ENCODE measurements at places on chromosomes 13 and 19.

- no peak for DNase-seq
Observed at GRCh38 chr13:40101708-40102359, 446.4 kb downstream of the COG6 start.

DNA sequence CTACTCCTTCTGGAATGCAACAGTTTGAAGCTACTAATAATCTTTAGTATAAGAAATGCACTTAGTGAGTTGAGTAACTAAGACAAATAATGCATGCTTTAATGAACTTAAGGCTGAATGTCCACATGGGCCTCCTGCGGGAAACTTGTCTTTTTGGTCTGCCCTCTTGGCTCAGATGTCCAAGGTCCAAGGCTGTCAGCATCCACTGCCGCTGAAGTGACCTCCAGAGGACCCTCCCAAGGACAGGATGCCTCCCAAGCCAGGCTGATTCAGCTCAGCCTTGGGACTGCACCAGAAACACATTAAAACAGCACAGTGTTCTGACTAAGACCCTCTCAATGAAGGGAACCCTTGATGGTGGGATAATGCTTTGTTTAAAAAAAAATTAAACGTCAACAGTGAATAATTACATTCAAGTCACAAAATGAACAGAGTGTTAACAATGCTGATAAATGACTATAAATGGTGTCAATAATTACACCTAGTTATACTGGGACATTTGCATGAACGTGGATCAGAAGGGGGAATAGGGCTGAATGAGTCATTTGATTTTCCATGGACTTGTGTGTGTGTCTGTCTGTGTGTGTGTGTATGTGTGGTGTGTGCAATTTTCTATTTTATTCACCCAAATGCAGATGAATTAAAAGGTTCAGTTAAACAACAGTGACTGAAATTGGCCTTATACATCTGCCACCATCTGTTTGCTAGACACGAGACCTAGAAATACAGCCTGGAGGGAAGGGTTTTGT, 150.5 kb downstream of the COL4A1 start:
- DNase-seq: no peak

GRCh38 chr19:17306285-17306714, 628 bp downstream of the MRPL34 start:
- no peak for DNase-seq

DNA sequence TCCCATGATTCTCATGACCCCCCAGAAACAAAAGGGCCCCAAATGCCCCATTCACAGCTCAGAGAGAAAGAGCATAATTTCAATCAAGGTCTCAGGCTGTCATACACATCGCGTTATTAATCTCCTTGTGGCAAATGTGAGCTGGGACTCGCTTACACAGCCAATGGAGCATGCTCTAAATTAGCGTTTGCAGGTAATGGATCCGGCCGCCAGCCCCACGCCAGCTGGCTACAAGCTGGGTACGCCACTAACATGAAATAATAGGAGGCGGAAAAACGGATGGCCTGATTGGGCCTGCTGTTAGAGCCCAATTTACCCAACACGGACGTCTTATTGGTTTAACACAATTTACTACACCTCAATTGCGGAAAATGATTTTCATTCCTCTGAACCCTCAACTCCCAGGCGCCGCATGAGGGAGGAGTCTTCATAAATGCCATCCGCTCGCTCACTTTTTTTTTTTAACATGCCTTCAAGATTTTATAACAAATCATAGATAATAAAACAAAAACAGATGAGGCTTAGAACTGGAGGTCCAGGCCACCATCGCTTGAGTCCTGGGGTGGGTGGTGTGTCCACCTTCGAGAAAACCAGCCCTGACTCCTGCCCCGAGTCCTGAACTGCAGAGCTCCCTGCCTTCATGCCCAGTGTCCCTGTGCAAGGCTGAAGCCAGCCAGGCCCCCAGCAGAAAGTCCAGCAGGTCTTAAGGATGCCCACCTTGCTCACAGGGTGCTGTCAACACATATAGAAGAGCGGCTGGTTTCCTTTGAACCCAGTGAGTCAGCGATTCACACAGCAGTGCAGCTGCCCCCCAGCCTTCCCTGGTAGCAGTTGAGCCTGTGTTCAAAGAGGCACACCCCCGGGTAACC, 62.1 kb downstream of the PEPD start:
- DNase-seq: no peak

DNA sequence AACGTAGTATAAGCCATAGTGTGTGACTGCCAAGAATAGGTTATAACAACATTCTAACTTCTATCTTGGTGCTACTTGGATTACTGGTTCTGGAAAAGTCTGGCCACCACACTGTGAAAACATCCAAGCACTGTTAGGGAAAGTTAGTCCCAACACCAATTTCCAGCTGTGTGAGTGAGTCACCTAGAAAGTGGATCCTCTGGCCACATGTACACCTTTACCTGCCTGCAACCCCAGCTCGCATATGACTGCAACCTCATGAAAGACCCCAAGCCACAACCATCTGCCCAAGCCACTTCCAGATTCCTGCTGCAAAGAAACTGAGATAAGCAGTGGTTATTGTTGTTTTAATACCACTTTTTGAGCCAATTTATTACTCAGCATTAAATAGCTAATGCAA, 404.5 kb downstream of the KCTD12 start:
- no peak for DNase-seq

DNA sequence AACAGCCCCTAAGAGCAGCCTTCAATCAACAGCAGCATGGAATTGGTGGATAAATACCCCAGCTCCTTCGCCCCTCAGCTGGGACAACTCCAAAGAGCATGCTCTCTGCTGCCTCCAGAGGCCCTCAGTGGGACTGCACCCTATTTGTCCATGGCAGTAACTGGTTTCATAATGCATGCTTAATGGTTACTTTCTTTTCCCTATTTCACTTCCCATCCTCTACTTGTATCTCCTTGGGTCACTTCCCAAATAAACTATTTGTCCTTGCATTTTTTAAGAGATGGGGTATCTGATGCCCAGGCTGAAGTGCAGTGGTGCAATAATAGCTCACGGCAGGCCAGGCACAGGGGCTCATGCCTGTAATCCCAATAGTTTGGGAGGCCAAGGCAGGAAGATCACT, 13.5 kb upstream of the TPM4 start:
- no peak for DNase-seq

GRCh38 chr13:66745307-66745706, 484.8 kb downstream of the PCDH9 start:
- DNase-seq: no peak

- DNase-seq: no peak
Observed at GRCh38 chr19:49425922-49426592, 869 bp downstream of the GFY start.

- DNase-seq: no peak
Observed at GRCh38 chr19:4140237-4140711, 13.2 kb upstream of the CREB3L3 start.

DNA sequence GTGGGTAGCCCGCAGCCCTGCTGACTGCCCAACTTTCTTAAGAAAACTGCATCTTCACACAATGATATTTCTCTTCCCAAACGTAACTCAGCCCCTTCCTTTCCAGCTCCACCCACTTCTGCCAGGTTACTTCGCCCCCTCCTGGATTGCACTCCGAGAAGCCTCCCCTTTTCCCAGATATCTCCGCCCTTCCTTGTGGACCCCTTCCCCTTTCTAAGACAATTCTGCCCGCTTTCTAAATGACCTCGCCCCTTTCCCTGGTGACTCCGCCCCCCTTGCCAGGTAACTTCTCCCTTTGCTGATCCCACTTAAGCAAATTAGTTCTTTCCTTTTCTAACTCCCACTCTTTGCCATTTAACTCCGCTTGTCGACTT, 2.6 kb downstream of the VSIG10L start:
- DNase-seq: no peak

DNA sequence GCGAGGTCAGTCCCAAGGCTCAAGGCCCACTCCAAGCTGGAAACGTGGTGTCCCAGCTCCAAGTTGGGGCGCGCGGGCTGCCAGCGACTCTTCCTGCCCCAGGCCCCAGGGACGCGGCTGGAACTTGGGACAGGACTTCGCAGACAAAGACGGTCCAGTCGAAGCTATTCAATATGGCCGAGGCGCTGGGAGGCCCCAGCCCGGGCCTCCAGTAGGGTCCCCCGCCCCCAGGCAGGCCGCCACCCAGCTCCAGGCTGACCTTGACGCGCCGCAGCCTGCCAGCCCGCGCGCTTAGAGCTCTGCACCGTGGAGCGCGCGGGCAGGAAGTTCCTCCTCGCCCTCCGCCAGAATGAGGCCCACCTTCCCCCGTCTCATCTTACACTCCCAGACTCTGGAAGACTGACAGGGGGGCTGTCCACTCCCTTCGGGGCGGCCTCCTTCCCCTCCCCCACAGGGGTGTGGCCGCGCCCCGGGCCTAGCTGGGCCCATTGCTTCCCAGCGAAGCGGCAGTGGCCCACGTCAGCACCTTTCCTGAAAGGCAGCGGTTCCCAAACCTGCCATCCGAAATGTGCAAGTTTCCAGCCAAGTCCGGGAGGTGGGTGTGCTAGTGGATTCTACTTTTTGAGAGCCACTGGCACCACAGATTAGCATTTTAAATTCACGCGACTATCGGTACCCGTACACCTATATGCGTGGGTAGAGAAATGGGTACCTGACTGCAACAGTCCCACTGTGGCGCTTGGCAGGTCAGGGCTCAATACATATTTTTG, at the start of gene CCDC8:
Gene CCDC8, minus strand, starts transcription at position 303 of the 770 bp plus-strand sequence. CDS start 754 bp downstream, outside the sequence.
- DNase-seq: peak; percentile 30

DNA sequence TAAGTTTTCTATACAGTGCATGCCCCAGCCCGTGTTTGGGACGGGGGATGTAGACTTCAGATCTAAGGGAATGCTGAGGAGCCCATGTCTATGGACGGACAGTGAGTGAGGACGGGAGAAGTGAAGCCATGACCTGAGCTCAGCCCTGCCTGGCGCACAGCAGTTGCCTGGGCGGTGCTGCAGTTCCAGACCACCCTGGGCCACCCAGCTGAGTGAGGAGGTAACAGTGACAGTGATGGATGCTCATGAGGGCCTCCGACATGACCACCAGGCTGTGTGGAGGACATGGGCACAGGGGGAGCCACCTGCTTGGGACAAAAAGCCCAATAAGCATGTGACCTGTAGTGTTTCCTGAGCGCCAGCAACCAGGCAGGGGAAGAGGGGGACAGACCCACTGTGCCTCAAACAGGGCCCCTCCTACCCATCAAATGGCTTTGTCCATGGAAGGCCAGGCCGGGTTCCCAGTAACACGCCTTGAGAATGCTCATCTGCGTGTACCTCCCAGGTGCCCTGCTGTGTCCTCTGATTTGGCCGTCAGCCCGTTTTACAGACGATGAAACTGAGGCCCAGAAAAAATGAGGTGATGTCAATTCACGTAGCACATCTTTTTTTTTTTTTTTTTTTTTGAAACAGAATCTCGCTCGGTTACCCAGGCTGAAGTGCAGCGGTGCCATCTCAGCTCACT, 22.6 kb downstream of the NOSIP start:
- no peak for DNase-seq

GRCh38 chr19:19575411-19575810, 37.3 kb downstream of the CILP2 start:
- DNase-seq: no peak

- no peak for DNase-seq
Observed at GRCh38 chr13:21542563-21542962, 61.4 kb downstream of the MICU2 start.

GRCh38 chr19:6674868-6675305, 4.9 kb upstream of the TNFSF14 start:
- no peak for DNase-seq
